KG1 (cell line): ENCODE measurements at places on chromosomes 7 and 10.

GRCh38 chr10:75211007-75211691, 553 bp downstream of the VDAC2 start:
- no peak for DNase-seq

GRCh38 chr7:108045154-108045553, 42.2 kb upstream of the LAMB1 start:
- no peak for DNase-seq

GRCh38 chr7:156842740-156843140, 50.2 kb downstream of the LMBR1 start:
- no peak for DNase-seq

DNA sequence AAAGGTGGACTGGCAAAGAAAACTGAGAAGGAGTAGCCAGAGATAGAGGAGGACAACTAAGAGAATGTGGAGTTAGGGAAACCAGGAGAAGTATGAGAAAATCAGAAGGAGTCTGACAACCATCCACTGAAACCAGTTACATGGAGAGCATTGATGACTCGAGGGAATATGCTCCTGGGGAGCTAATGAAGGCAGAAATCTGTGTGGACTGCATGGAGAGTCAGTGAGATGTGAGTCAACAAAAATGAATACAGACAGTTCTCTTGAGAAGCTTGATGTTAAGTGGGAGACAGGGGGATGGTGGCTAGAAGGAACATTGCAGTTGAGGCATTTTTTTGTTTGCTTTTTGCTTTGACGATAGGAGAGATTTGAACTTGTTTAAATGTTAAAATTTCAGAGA, 34.3 kb upstream of the ZNF32 start:
- no peak for DNase-seq

GRCh38 chr10:107487284-107487683, 322.8 kb upstream of the SORCS1 start:
- no peak for DNase-seq
